ENCODE measurements at places on chromosomes 12 and 14.
A peak's percentile ranks its signal among the peaks of the same experiment; 100 is the strongest.

GRCh38 chr14:86179980-86180379 lies 650.0 kb downstream of the FLRT2 start:
- no peak for DNase-seq

- no peak for DNase-seq
These were observed 481 bp downstream of the REC8 start for GRCh38 chr14:24172261-24172860.

DNA sequence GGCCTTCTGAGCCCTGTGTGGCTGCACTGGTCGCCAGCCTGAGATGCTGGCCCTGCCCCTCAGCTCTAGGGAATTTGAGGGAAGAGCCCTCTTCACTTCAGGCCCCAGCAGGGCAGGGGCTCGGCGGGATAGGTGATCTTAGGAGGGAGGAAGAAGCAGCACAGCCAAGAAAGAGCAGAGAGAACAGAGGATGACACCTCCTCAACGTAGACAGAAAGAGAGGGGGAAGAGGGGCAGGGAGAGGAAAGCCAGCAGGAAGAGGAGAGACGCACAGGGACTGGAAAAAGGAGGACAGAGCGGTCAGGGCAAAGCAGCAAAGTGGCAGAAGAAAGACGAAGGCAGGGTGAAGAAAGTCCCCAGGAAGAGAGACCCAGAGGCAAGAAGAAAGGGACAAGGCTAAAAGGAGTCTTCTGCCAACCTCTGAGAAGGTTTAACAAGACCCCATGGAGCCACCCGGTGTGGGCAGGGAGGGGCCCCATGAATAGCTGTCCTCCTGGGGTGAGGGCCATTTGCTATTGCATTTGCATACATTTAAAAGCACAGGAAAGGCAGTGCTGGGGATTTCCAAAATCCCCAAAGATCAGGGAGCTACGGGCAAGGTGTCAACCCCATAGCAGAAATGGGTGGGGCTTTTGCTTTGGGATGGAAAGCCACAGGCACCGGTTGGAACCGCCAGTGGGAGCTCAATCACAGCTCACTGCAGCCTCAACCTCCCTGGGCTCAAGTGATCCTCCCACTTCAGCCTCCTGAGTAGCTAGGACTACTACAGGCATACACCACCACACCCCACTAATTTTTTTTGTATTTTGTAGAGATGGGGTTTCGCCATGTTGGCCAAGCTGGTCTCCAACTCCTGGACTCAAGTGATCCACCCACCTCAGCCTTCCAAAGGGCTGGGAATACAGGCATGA lies 22.7 kb downstream of the CMKLR1 start:
- DNase-seq: no peak

GRCh38 chr12:75666939-75667334 lies 155.5 kb upstream of the KRR1 start:
- no peak for DNase-seq

- DNase-seq: no peak
These were observed 495.2 kb upstream of the GARIN6 start for GRCh38 chr12:99152337-99152736.

DNA sequence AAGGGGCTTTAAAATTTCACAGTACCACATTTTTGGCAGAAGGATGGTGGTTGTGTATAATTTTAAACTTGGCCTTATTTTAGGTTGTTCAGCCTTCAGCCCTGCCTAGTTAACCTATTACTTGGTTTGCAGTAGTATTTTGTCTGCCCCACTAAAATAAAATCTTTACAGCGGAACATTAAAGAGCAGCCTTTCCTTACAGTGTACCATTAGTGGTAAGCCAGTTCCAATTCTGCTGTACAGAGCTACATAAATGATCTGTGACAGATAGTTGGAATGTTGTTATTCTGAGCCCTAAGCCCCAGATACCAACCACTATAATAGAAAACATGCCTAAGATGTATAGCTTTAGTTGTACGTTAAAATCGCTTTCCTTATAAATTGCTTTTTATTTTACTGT lies 56.2 kb downstream of the SLC38A6 start:
- DNase-seq: no peak

- DNase-seq: no peak
These were observed 58.4 kb downstream of the ATP2B1 start for GRCh38 chr12:89650239-89650638.

DNA sequence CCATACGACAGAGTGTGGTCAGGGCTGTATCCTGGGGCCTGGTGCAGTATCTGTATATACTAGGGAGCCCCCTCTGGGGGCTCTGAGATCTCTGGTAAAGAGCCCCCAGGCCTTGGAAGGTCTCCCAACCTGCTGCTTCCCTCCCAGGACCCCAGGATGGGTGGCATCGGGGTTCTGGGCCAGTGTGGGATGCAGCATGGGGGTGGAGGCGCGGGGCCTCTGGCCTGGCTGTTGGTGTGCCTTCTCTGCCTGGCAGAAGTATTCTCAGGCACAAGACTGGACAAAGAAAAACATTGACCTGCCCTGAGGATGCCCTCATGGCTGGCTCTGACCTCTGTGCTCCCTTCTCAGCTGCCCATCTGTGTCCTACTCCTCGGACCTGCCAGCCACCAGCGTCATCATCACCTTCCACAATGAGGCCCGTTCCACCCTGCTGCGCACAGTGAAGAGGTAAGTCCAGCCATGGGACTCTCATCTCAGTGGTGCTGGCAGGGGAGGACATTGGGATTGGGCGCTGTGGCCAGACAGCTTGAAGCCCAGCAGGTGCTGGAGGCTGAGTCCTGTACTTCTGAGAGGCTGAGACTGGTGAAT lies 64.5 kb downstream of the GALNT16 start:
- no peak for DNase-seq

GRCh38 chr14:55097881-55098560 lies 31.0 kb upstream of the LGALS3 start:
- DNase-seq: peak; percentile 64

DNA sequence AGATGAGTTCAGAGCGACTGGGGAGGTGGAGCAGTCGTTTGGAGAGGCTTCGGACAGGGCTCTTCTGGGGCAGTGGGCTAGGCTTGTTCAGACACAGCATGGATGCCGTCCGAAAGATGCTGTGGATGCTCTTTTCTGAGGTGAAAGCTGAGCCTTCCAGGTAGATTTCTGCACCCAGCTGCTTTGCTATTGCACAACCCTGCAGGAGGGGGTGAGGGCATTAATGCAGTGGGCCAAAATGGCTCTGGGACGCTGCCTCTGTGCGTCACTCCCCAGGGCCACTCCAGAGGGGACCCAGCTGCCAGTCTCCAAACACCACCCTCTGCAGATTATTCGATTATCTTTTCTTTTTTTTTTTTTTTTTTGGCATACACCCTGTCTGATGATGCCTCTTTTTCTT lies 6.1 kb upstream of the DDX23 start:
- no peak for DNase-seq

DNA sequence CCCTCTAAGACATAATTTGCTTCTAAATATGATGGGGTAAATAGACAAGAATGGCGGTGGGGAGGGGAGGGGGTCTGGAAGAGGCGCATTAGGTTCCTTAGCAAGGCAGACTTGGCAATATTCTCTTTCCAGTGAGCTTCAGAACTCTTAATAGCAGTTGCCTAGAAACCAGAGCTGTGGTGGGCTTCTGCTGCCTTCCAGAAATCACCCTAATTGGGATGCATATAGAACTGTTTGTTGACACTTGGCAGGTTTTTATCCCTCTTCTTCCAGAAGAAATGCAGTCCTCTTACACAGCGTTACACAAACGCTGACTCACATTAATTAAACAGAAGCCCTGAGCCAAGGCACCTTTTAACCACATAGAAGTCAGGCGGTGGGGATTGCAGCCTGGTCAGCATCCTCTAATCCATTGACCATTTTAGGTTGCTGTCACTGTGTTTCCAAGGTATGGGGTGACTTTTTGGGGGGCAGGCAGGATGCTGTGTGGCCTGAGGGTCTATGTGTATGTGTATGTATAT lies 114.1 kb downstream of the CCDC60 start:
- DNase-seq: no peak

DNA sequence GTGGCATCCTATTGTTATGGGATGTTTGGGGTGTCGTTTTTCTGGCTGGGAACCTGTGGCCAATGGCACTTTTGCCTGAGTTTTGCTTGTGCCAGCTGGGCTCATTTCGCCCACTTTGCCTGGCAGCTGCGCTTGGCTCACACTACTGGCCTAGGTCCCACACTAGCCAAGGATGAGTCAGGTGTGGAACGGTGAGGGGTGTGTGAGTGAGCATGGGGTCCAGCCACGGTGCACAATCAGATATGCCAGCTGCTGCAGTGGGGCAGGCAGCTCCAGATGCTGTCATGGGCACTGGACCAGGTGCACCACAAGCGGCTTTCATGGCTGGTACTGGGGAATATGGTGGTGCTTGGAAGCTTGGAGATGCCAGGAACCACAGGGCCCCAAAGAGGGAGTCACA lies 21.5 kb downstream of the TRHDE start:
- DNase-seq: no peak

DNA sequence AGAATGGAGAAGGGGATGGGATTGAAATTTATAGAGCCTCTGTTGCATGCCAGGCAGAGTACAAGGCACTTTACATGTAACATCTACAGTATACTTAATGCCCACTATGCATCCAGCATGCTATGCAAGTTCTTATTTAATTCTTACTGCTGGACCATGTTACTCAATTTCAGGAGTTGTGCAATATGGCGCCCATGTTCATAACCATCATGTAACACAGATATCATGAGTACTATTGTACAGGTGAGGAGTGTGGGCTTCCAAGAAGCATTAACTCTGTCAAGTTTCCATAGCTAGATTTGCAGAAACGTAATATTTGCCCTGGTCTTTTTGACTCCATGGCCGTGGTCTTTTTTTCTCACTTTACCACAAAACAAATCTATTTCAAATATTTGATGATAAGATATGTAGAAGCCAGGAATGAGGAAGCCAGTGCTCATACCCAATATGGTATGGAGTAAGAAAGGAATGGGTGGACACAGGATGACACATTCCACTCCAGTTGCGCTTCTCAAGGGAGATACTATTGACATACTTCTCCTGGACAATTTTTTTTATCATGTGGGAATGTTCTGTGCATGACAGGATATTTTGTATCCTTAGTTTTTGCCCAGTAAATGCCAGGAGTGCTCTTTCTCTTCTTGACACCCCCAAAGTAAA lies 191.8 kb downstream of the C12orf75 start:
- DNase-seq: no peak

DNA sequence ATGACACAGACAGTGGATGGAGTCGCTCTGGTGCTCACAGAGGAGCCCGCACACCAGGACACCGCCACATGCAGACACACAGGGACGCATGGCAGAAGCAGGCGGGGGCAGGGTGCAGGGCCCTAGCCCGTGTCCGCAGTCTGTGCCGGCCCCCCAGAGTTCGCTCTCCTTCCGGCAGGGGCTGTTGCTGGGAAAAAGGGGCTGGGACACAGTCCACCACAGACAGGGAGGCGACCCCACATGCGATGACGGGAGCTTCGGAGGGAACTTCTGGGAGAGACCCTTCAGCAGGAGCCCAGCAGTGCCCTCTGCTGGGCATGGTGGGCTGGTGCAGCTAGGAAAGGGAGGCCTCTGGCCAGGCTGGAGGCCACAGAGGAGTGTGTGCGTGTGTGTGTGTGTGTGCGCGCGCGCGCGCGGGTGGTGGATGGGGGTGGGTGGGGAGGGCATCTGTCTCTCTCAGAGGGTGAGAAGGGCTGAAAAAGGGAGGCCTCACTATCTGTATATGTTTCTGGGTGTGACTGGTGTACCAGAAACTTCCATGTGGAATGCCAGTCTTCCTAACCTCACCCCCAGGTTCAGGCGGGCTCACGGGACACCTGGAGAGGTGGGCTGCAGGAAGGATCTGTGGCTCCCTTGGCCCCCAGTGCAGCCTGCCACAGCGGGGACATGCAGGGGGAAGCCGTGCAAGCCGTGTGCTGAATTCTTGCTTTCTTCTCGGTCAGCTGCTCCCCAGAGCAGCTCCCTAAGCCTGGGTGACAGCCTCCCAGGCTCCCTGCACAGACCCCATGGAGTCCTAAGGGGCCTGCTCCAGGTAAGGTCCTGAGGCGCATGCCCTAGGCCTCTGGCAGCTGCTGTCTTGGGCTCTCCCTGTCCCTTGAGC lies 60.7 kb downstream of the PLEKHG3 start:
- DNase-seq: peak; percentile 60

DNA sequence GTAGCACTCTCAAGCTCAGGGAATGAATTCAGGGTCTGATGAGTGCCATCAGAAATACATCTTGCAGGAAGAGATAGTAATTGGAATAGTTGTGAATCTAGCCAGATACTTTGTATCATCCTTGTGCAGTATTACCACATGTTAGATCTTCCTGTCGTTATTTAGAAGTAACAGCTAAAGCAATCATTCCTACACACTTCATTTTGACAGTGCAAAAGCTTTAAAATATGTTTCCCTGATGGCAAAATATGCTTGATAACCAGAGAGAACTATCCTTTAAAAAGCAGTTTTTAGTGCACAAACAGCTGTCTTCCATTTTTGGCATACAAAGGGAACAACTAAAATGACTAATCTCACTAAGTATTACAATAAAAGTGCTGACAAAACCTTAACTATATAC lies 149.5 kb upstream of the SLC38A2 start:
- no peak for DNase-seq

DNA sequence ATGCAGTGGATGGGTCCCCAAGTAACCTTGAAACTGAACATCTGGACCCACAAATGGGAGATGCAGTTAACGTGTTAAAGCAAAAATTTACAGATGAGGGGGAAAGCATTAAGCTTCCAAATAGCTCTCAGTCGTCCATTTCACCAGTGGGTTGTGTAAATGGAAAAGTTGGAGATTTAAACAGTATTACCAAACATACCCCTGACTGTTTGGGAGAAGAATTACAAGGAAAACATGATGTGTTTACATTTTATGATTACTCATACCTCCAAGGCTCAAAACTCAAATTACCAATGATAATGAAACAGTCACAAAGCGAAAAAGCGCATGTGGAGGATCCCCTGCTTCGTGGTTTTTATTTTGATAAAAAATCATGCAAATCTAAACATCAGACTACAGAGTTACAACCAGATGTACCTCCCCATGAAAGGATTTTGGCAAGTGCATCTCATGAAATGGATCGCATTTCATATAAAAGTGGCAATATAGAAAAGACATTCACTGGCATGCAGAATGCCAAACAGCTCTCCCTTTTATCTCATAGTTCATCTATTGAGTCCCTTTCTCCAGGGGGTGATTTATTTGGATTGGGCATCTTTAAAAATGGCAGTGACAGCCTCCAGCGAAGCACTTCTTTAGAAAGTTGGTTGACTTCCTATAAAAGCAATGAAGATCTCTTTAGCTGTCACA lies 116.6 kb upstream of the NPAS3 start:
- no peak for DNase-seq

DNA sequence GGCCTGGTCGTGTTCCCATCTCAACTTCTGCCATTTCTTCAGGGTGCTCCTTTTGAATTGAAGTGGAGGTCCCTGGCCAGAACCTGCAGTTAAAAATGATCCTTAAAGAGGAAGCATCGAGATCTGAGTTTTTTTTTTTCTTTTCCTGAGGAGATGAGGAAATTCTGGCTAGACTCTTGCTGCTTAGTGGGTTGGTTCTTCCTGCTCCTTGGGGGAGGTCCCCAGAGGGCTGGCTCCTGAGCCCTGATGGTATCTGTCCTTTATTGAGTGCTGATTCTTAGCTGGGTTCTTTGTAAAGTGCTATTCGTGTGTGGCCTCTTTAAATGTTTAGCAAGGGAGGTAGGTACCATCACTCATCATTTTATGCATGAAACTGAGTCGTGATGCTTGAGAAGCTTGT lies 11.7 kb downstream of the PELI2 start:
- DNase-seq: no peak

All from GM18507 (cell line).